ENCODE measurements at places on chromosomes 2 and 18. TPM values are rescaled to one million over a fixed set of nuclear protein-coding genes. Genes with fewer than 3 reads are reported as not detected.
A peak's percentile ranks its signal among the peaks of the same experiment; 100 is the strongest.

EML6 gene
- 6.6 TPM for total RNA-seq

LAMA1 gene
- 0.05 TPM for total RNA-seq

ASAP2 gene
- 16.5 TPM for total RNA-seq

CNTNAP5 gene
- total RNA-seq: not detected

CFLAR gene
- total RNA-seq: 35.6 TPM

SDC1 gene
- 32.0 TPM for total RNA-seq

CTDP1 gene
- 24.9 TPM for total RNA-seq

DNA sequence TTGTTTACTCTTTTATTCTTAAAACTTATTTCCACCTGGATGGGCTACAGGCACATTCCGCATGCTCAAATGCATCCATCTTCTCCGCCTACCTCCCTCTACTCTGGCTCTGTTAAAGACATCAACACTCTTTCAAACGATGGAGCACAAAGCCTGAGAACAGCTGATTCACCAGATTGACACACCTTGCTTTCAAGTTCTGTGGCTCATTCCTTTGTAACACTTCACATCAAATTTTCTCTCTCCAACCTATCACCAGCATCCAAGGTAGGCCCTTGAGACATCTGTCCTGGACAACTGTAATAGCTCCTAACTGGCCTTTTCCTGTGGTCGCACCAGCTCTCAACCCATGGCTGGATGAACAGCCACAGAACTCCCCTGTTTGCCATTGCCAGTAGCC, 274.5 kb downstream of the BCL11A start:
- no peak overlapping the region for H3K4me3 ChIP-seq
- no peak for DNase-seq
- no peaks in the 10 kb centered on the region for H3K4me1 ChIP-seq
- peaks cover 9% of the 10 kb centered on the region for H3K27me3 ChIP-seq

DNA sequence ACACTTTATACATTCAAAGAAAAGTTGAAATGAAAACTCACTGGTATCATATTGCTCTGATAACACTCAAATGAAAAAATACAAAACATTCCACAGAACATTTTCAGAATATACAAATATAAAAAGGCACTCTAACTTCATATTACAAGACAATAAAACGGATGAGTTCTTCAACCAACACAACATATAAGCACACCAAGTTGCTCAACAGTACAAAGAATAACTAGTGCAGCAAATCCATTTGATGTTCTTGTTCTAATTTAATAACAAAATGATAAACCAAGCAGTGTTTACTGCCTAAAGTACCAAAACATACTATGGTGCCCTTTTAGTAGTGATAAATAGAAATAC, 60.8 kb upstream of the PGAP1 start:
- no peaks in the 10 kb centered on the region for H3K36me3 ChIP-seq
- H3K27ac ChIP-seq: peak overlapping the region; percentile 30
- peak; percentile 4 for DNase-seq
- peaks cover 13% of the 10 kb centered on the region for H3K4me1 ChIP-seq
- H3K27me3 ChIP-seq: no peaks in the 10 kb centered on the region
- H3K4me3 ChIP-seq: peak overlapping the region; percentile 19

DNA sequence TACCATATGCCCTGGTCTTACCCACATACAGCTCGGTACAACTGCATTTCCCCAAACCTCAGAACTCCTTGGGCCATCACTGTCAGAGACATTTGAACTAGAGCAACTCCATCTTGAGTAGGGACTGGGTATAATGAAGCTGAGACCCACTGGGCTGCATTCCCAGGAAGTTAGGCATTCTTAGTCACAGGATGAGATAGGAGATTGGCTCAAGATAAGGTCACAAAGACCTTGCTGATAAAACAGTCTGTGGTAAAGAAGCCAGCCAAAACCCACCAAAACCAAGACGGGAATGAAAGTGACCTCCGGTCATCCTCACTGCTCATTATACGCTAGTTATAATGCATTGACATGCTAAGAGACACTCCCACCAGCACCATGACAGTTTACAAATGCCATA, 131.3 kb downstream of the PIK3C3 start:
- no peaks in the 10 kb centered on the region for H3K4me1 ChIP-seq
- DNase-seq: no peak
- no peaks in the 10 kb centered on the region for H3K27me3 ChIP-seq
- H3K36me3 ChIP-seq: no peaks in the 10 kb centered on the region

DNA sequence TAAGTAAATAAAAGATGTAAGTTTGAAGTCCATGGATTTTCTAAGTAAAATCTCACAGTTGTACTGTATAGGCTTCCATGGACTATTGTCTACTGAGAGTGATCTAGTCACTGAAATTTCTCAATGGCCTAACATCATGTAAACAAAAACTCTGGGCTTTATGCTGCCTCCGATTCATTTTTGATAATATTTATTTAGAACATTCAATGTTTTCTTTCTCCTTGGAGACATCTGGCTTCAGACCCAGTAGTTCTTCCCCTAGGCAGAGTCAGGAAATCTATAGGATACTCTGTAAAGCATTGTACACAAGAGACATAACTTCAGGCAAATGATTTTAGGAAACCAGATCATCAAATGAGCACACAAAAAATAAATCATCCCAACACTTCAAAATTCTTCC, 1208.6 kb upstream of the ZEB2 start:
- no peak overlapping the region for H3K27ac ChIP-seq
- H3K4me1 ChIP-seq: no peaks in the 10 kb centered on the region
- H3K36me3 ChIP-seq: no peaks in the 10 kb centered on the region
- no peak overlapping the region for H3K4me3 ChIP-seq
- DNase-seq: no peak

GRCh38 chr18:56152551-56153310, 485.7 kb downstream of the TXNL1 start:
- H3K36me3 ChIP-seq: no peaks in the 10 kb centered on the region
- no peaks in the 10 kb centered on the region for H3K4me1 ChIP-seq
- no peak for DNase-seq
- H3K27me3 ChIP-seq: no peaks in the 10 kb centered on the region

DNA sequence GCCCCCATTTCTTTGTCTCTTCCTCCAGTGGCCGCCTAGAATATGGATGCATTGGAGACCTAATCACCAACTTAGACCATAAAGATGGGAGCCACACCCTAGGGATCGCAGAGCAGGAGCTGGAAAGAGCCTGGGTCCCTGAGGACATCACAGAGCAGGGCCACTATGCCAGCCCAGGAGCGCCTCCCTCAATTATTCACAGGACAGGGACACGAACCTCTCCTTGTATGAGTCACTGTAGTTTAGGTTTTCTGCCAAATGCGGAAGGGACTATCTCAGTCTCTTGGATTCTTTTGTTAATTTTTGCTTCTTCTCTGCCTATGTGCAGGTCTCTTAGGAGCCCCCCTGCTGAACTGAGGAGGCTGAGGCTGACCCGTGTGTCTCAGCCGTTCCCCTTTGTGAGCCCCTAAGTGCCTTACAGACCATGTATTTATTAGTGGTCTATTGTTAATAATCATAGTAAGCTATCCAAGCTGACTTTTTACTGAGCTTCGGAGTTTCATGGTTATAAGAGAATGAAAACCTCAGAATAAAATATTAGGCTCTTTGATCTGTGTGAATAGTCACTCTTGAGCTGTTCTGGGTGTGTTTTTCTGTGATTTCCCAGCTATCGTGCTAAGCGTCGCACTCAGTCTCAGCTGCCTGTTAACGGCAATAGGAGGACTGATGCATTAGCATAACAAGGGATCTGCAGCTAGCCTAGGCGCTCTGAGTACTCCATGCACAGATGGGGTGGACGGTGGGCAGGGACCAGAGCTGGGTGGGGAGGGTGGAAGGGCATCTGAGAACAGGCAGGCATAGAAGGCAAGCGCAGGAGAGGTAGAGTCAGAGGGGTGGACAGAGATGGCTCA, 12.7 kb upstream of the PTPN4 start:
- no peak overlapping the region for H3K27ac ChIP-seq
- H3K27me3 ChIP-seq: no peaks in the 10 kb centered on the region
- H3K4me1 ChIP-seq: peaks cover 35% of the 10 kb centered on the region
- H3K36me3 ChIP-seq: no peaks in the 10 kb centered on the region
- no peak overlapping the region for H3K4me3 ChIP-seq

DNA sequence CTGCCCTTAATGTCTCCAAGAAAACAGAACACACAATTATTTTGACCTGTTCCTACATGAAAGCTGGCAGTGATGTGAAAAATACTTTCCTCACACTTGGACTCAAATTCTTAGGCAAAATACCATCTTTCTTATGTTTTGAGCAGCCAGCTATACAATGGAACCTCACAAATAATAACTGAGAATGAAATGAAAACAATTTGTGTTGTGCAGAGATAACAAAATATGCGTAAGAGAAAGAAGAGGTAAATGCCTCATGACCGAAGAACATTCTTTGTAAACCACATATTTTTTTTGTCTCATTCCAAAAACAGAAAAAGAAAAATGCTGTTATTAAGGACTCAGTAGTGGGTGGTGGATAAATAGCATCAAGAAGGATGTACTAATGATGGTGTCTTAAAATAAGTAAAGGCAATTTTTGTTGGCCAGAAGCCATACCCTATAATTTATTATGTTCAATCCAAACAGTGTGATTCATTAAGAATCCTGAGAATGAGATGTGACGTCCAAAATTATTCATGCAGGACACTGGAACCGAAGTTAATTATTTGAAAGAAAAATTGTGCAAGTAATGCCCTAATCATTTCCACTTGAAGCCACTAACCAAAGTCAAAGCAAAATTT, 193.0 kb upstream of the NETO1 start:
- no peak overlapping the region for H3K4me3 ChIP-seq
- no peaks in the 10 kb centered on the region for H3K4me1 ChIP-seq
- no peak overlapping the region for H3K27ac ChIP-seq
- DNase-seq: no peak
- H3K27me3 ChIP-seq: no peaks in the 10 kb centered on the region
- no peaks in the 10 kb centered on the region for H3K36me3 ChIP-seq

GRCh38 chr2:35000453-35000852, 1355.1 kb upstream of the CRIM1 start:
- no peak for DNase-seq
- H3K36me3 ChIP-seq: no peaks in the 10 kb centered on the region
- H3K4me1 ChIP-seq: no peaks in the 10 kb centered on the region
- no peaks in the 10 kb centered on the region for H3K27me3 ChIP-seq

DNA sequence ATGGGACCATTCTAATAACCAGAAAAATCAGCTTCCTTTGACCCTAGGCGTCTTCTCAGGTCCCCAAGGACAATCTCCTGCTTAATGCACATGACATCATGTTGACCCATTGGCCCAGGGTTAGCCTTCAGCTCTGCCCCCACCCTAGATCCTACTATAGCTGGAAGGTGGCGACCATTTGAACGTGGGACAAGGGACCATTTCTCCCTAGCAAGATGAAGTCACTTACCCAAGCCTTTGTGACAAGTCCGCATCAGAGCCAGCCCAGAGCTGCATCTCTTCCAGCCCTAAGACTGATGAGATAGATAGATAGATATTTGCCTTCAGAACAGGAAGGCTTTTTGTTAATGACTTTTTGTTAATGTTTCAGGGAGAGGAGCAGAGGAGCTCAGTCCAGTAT, 28.2 kb upstream of the TAF1B start:
- H3K27ac ChIP-seq: no peak overlapping the region
- DNase-seq: no peak
- no peak overlapping the region for H3K4me3 ChIP-seq

- no peak overlapping the region for H3K27ac ChIP-seq
- H3K36me3 ChIP-seq: no peaks in the 10 kb centered on the region
- H3K4me3 ChIP-seq: no peak overlapping the region
- H3K4me1 ChIP-seq: 0 out of 2 replicates have a peak, but pooled peaks cover 3% of the 10 kb centered on the region
- no peaks in the 10 kb centered on the region for H3K27me3 ChIP-seq
- DNase-seq: peak; percentile 52
Measured at GRCh38 chr2:101341901-101342624, 33.6 kb upstream of the RNF149 start.

DNA sequence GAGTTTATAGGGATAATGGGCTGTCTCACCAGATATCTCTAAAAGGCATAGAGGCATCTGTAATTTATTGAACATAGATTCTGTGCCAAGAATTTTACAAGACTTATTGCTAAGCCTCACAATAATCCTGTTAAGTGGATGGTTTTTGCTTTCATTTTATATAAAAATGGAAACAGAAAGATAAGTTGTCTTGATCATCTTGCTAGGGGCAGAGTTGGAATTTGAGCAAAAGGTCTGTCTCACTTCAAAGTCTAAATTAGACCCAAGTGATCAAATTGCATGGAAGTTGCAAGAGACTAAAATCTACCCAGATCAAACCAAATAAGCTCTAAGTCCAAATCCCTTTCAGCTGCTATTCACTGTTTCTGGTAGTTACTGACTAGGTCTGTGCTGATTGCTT, 95.3 kb upstream of the SOX11 start:
- no peak overlapping the region for H3K4me3 ChIP-seq
- no peaks in the 10 kb centered on the region for H3K36me3 ChIP-seq
- H3K27me3 ChIP-seq: no peaks in the 10 kb centered on the region
- no peaks in the 10 kb centered on the region for H3K4me1 ChIP-seq

GRCh38 chr2:17306219-17306618, 212.0 kb downstream of the RAD51AP2 start:
- no peaks in the 10 kb centered on the region for H3K27me3 ChIP-seq
- no peak for DNase-seq
- no peak overlapping the region for H3K27ac ChIP-seq
- H3K4me3 ChIP-seq: no peak overlapping the region
- no peaks in the 10 kb centered on the region for H3K36me3 ChIP-seq

DNA sequence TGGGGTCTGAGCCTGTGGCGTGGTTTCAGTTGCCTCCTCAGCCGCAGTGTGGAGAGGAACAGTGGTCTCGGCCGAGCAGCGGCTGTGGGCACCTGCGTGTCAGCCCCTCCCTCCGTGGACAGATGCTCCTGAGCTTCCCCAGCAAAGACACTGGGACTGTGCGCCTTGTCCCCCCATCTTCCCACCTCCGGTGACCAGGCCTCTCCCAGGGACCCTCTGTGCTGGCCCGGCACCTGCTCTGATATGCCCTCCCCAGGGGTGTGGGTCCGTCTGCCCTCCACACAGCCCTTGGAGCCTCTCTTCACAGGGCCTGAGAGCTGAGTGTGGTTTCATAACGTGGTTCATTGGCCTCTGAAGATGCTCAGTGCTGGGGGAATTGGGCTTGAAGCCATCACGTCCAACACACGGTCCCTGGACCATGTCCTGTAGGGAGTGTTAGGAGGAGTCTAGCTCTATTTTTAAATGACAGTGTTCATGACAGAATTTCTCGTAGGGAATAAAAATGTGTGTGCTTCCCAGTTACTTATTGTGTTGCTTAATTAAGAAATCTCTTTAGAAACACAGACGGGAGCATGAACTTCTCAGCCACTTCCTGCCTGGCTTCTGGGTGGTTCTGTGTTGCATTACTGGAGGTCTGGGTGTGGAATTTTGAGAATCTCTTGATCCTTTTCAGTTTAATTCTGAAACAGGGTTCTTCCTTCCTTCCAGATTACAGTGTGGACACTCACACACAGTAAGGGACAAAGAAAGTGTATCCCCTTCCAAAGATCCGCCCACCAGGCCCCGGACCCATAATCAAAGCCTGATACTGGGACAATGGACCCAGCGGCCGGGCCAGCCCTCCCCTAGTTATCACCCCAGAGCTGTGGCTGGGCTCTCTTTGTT, 110.7 kb downstream of the NFATC1 start:
- H3K36me3 ChIP-seq: no peaks in the 10 kb centered on the region
- no peaks in the 10 kb centered on the region for H3K27me3 ChIP-seq
- DNase-seq: no peak
